ENCODE measurements at places on chromosomes 1 and 21.

DNA sequence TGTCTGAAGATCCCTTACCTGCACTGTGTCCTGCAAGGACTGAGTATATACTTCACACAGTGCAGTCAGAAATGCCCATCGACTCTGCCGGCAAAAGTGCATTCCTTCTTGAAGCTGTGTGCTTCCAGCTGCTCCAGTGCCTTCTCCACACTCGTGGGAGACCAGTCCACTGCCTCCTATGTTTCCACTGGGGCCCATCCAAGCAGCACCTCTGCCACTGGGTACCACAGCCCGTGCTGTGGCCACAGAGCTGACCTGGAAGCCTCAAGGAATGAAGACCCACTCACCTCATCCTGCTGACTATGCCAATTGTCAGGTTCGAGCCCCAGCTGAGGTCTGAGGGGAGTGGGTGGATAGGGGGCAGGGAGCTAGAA, 108.1 kb downstream of the GDAP2 start:
- DNase-seq = no peak

DNA sequence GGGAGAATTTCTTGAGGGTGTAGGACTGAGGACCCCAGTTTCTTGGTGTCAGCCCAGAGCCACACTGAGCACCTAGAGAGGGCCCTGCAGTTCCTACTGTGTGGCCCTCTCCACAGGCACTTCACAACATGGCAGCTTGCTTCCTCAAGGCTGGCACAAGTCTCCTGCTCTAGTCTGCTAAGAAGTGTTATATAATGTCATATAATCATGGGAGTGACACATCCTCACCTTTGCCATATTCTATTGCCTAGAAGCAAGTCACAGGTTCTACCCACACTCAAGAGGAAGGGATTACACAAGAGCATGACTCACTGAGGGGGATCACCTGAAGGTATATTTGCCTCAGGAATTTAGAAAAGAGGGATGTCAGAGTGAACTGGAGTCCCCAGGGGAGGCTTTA, 5.5 kb upstream of the SNX27 start:
- peak; percentile 79 for DNase-seq

GRCh38 chr1:89065079-89065868, at the start of gene GBP1:
GBP1 (minus strand) TSS chr1:89065208; CDS start chr1:89063234, 1,974 bp downstream.
- DNase-seq = peak; percentile 43

- no peak for DNase-seq
These were observed 12.6 kb upstream of the EPS8L3 start for GRCh38 chr1:109776206-109776835.
